Ascending aorta (tissue), 2 donors: ENCODE measurements at places on chromosomes 6 and 20. TPM values are rescaled to one million over a fixed set of nuclear protein-coding genes. Genes with fewer than 3 reads are reported as not detected.
A peak's percentile ranks its signal among the peaks of the same experiment; 100 is the strongest.

- H3K4me3 ChIP-seq, result peak overlapping the region; percentile 8
- DNase-seq, result no peak
- H3K36me3 ChIP-seq, result no peaks in the 10 kb centered on the region
- peaks cover 4% of the 10 kb centered on the region for H3K4me1 ChIP-seq
- H3K27me3 ChIP-seq, result no peaks in the 10 kb centered on the region
Measured at GRCh38 chr6:143673669-143674068, 4.1 kb upstream of the PHACTR2 start.

DNA sequence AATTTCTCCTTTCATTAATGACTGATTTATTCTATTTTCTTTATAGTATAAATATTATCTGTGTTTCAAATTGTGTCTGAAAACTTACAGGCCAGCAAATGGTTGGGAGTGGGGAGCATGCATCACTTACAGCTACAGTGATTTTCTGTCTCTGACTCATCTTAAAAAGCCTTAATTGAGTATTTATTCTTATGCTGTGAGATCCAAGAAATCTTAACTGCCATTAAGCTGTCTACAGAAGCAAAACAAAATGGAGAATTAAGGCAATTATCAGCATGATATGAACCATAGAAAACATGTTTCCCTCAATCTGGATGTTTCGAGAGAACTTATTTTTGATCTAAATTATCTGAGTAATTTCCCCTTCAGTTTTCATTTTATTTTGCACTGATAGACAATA is 831.2 kb downstream of the KIF16B start:
- no peak overlapping the region for H3K27ac ChIP-seq
- no peaks in the 10 kb centered on the region for H3K4me1 ChIP-seq
- DNase-seq, result no peak
- H3K36me3 ChIP-seq, result no peaks in the 10 kb centered on the region
- no peak overlapping the region for H3K4me3 ChIP-seq

DNA sequence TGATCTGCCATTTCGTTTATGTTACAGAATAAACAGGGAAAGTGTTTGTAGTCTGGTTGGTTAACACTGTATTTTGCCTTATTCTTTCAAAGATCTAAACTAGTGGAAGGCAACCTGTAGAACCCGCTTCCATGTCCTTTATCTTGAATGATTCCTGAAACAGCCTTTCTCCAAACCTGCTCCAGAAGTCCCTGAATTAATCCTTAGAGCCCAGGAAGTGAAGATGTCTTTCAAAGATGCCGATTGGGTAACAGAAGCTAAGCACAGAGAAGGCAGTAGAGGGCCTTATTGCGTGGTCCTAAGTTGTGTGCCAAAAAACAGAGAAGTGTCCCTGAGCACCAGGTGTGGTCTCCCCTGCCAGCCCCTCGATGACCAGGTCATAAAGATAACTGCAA is 19.2 kb upstream of the ZSCAN16 start:
- H3K4me1 ChIP-seq, result no peaks in the 10 kb centered on the region
- DNase-seq, result no peak
- H3K27ac ChIP-seq, result peak overlapping the region; percentile 79
- H3K36me3 ChIP-seq, result no peaks in the 10 kb centered on the region

GRCh38 chr20:20095114-20095872 is 43.0 kb downstream of the CFAP61 start:
- no peaks in the 10 kb centered on the region for H3K4me1 ChIP-seq
- no peaks in the 10 kb centered on the region for H3K36me3 ChIP-seq
- no peak overlapping the region for H3K4me3 ChIP-seq
- no peaks in the 10 kb centered on the region for H3K27me3 ChIP-seq
- H3K27ac ChIP-seq, result no peak overlapping the region
- DNase-seq, result no peak

- H3K4me3 ChIP-seq, result no peak overlapping the region
- H3K27ac ChIP-seq, result peak overlapping the region; percentile 66
- H3K36me3 ChIP-seq, result no peaks in the 10 kb centered on the region
- no peaks in the 10 kb centered on the region for H3K4me1 ChIP-seq
- no peak for DNase-seq
Measured at GRCh38 chr6:3997177-3997770, 81.7 kb downstream of the FAM217A start.

GRCh38 chr6:77425216-77425615 is 38.1 kb downstream of the HTR1B start:
- H3K4me3 ChIP-seq, result no peak overlapping the region
- no peaks in the 10 kb centered on the region for H3K27me3 ChIP-seq
- H3K36me3 ChIP-seq, result no peaks in the 10 kb centered on the region
- no peak for DNase-seq
- H3K27ac ChIP-seq, result peak overlapping the region; percentile 48
- H3K4me1 ChIP-seq, result peaks cover 6% of the 10 kb centered on the region

DNA sequence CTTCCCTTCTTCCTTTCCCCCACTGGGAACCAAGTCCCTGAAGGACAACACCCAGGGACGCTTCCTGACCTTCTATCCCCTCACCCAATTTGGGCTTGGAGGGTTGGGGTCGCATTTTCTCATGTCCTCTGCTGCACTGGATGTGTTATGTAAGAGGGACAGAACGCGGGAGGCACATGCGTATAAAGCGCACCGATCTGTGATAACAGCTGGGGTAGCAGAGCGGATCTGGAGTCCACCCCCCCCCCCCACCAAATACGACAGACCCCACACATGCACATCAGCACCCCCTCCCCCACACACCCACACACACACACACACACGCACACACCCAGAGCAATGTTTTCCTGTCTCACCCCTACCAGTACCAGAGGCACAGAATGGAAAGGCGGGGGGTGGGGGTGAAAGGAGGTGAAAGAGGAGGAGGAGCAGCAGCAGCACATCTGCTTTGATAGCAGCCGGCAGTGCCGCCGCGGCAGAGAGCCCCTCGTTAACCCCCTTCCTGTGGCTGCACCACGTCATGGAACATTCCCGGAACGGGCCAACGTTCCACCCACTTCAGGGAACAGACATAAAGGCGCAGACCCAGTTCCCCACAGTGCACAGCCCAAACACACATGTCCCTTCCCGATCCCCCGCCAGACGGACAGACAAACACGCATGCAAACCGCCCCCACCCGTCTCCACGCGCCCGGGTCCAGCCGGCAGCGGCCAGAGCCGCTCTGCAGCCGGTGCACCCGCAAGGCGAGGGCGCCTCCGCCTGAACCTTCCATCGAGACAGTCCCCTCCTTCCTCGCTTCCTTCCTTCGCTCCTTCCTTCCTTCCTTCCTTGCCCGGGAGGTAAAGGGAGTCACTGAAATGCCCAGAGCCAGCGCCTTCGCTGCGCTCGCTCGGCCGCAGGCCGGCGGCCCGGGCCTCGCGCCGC is 590 bp downstream of the HIVEP2 start:
- no peaks in the 10 kb centered on the region for H3K27me3 ChIP-seq
- H3K4me1 ChIP-seq, result peaks cover 20% of the 10 kb centered on the region
- DNase-seq, result peak; percentile 73
- H3K4me3 ChIP-seq, result peak overlapping the region; percentile 74

DNA sequence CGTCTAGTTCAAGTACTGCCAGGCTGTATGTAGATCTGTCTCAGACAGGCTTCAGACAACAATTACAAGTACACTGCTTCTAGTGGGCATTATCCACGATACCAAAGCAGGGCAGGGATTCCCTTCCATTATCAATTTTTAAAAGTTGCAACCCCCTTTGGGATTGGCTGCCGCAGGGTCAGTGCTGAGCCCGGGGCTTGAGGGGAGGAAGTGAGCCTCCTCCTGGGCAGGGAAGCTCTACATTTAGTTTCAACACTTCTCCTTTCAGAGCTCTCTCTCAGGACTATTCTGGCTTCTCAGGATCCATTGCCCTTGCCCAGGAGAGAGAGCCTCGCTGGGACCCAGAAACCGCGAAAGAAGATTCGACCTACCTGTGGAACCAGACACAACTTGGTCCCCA is 1.5 kb downstream of the HTR1B start:
- no peaks in the 10 kb centered on the region for H3K4me1 ChIP-seq
- H3K4me3 ChIP-seq, result peak overlapping the region; percentile 90
- no peaks in the 10 kb centered on the region for H3K36me3 ChIP-seq
- H3K27me3 ChIP-seq, result no peaks in the 10 kb centered on the region
- H3K27ac ChIP-seq, result peak overlapping the region; percentile 92

DNA sequence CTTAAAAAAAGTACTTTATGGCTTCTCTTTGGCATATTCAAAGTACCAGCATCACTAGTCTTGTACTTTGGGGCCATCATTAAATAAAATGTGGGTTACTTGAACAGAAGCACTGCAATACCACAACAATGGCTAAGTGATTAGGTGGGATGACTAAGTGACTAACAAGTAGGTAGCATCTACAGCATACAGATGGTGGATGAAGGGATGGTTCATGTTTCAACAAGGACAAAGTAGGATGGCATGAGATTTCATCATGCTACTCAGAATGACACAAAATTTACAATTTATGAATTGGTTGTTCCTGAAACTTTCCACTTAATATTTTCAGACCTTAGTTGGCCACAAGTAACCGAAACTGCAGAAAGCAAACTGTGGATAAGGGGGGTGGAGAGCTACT is 7.7 kb downstream of the MPC1 start:
- DNase-seq, result no peak
- H3K27me3 ChIP-seq, result no peaks in the 10 kb centered on the region
- H3K4me1 ChIP-seq, result no peaks in the 10 kb centered on the region
- H3K4me3 ChIP-seq, result no peak overlapping the region
- no peak overlapping the region for H3K27ac ChIP-seq

MAS1 gene
- not detected for total RNA-seq

MLN gene
- total RNA-seq, result not detected

PPP1R14C gene
- not detected for total RNA-seq

PTCHD4 gene
- total RNA-seq, result 0.32 TPM

ADGRB3 gene
- 4.4 TPM for total RNA-seq

TRDN gene
- not detected for total RNA-seq

CDSN gene
- not detected for total RNA-seq

ANGPT4 gene
- total RNA-seq, result 5.7 TPM

CLPSL2 gene
- not detected for total RNA-seq

FRK gene
- total RNA-seq, result 8.4 TPM

RAET1L gene
- not detected for total RNA-seq
